ENCODE measurements at places on chromosomes 3 and 15. TPM values are rescaled to one million over a fixed set of nuclear protein-coding genes. Genes with fewer than 3 reads are reported as not detected.

ARRDC4 gene
- 19.0 TPM for polyA plus RNA-seq

ABHD14A gene
- polyA plus RNA-seq = 11.7 TPM

HES1 gene
- polyA plus RNA-seq = 0.17 TPM

USP50 gene
- polyA plus RNA-seq = not detected

RGMA gene
- 0.08 TPM for polyA plus RNA-seq

C2CD4A gene
- not detected for polyA plus RNA-seq

FETUB gene
- polyA plus RNA-seq = not detected

SLC9A9 gene
- 14.1 TPM for polyA plus RNA-seq

SPINT1 gene
- 17.1 TPM for polyA plus RNA-seq

FEZF2 gene
- not detected for polyA plus RNA-seq

PLSCR5 gene
- not detected for polyA plus RNA-seq

NME9 gene
- polyA plus RNA-seq = 0.04 TPM

DNA sequence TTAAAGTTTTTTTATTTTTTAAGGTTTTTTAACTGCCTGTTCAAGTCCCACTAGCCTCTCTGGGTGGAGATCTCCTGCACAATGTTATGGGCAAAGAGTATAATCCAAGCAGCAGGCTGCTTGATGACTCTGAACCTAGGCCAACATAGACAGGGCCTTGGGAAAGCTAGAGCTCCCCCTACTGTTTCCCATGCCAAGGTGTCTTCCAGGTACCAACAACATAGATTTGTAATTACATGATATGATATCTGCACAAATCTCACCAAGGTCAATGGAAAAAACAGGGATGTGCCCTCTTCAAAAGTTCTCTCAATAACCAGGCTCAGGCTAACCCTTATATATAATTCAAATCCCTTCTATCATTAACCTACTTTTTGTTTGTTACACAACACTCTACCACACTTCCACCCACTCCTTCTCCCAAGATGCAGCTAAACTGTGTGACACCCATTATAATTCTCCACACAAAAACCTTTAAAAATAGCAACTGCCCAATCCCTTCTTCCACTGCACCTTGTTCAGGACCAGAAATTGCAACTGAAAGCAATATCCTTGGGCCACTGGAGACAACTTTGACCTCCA, 43.8 kb downstream of the RBM15B start:
- H3K4me3 ChIP-seq = no peak overlapping the region
- no peak overlapping the region for H3K27ac ChIP-seq
- H3K4me1 ChIP-seq = no peaks in the 10 kb centered on the region
- peak; percentile 34 for DNase-seq
- H3K27me3 ChIP-seq = no peaks in the 10 kb centered on the region
- peaks cover 49% of the 10 kb centered on the region for H3K36me3 ChIP-seq

- H3K36me3 ChIP-seq = no peaks in the 10 kb centered on the region
- H3K27me3 ChIP-seq = no peaks in the 10 kb centered on the region
- DNase-seq = no peak
- H3K4me3 ChIP-seq = no peak overlapping the region
Measured at GRCh38 chr3:87979527-87979926, 79.3 kb downstream of the CGGBP1 start.

DNA sequence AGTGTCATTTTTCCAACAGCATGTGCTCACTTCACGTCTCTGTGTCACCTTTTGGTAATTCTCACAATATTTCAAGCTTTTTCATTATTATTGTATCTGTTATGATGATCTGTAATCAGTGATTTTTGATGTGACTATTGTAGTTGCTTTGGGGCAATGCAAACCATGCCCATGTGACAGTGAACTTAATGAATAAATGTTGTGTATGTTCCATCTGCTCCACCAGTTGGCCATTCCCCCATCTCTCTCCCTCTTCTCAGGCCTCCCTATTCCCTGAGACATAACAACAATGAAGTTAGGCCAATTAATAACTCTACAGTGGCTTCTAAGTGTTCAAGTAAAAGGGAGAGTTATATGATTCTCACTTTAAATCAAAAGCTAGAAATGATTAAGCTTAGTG, 32.5 kb upstream of the TBC1D23 start:
- no peak overlapping the region for H3K4me3 ChIP-seq
- no peak overlapping the region for H3K27ac ChIP-seq
- no peaks in the 10 kb centered on the region for H3K4me1 ChIP-seq
- DNase-seq = no peak
- H3K27me3 ChIP-seq = no peaks in the 10 kb centered on the region

- no peaks in the 10 kb centered on the region for H3K36me3 ChIP-seq
- no peak overlapping the region for H3K27ac ChIP-seq
- DNase-seq = no peak
- no peak overlapping the region for H3K4me3 ChIP-seq
- no peaks in the 10 kb centered on the region for H3K4me1 ChIP-seq
- H3K27me3 ChIP-seq = no peaks in the 10 kb centered on the region
Measured at GRCh38 chr3:98501863-98502576, 4.5 kb downstream of the OR5K2 start.

DNA sequence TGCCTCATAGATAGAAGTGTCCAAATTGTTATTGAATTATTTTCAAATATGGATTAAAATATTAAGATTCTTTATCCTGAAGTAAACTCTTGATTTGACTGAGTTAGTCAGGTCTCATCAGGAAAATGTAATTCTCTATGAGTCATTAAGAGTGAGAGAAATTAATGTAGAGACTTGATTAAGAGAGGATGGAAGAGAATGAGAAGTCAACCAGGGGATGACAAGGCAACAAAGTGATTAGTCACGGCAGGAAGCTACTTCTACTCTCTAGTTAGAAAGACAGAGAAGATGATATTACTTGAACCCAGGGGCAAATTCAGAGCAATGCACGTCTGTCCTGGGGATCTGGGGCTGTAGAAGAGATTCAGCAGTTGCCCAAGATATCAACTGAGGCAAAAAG, 202.5 kb downstream of the LSAMP start:
- no peak overlapping the region for H3K27ac ChIP-seq
- no peaks in the 10 kb centered on the region for H3K27me3 ChIP-seq

GRCh38 chr15:77858792-77859490, 218.6 kb downstream of the TBC1D2B start:
- no peaks in the 10 kb centered on the region for H3K27me3 ChIP-seq
- H3K4me3 ChIP-seq = no peak overlapping the region
- H3K27ac ChIP-seq = no peak overlapping the region
- no peak for DNase-seq
- H3K4me1 ChIP-seq = peaks cover 6% of the 10 kb centered on the region

- H3K4me3 ChIP-seq = no peak overlapping the region
- H3K27me3 ChIP-seq = no peaks in the 10 kb centered on the region
Measured at GRCh38 chr15:41983621-41984571, 11.5 kb upstream of the EHD4 start.

- H3K27ac ChIP-seq = no peak overlapping the region
- H3K4me1 ChIP-seq = no peaks in the 10 kb centered on the region
- no peak overlapping the region for H3K4me3 ChIP-seq
- DNase-seq = no peak
- H3K27me3 ChIP-seq = no peaks in the 10 kb centered on the region
Measured at GRCh38 chr15:72082176-72082575, 35.8 kb downstream of the MYO9A start.

DNA sequence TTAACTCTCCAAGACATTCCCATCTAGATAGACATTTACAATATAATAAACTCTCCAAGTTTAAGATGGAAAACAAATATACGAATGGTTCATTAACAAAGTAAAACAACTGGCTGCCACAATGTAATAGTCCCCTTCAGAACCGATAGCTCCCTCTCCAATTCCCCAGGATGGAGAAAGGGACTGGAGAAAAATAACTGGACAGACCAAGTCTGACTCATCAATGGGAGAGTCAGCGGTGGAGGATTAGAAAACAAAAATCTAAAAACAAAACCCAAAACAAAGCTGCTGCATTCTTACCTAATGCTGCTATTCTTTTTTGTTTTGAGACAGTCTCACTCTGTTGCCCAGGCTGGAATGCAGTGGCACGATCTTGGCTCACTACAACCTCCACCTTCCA, 468.1 kb downstream of the SHQ1 start:
- peaks cover 37% of the 10 kb centered on the region for H3K4me1 ChIP-seq
- H3K36me3 ChIP-seq = peaks cover 10% of the 10 kb centered on the region
- no peak for DNase-seq
- no peak overlapping the region for H3K27ac ChIP-seq
- H3K27me3 ChIP-seq = no peaks in the 10 kb centered on the region

DNA sequence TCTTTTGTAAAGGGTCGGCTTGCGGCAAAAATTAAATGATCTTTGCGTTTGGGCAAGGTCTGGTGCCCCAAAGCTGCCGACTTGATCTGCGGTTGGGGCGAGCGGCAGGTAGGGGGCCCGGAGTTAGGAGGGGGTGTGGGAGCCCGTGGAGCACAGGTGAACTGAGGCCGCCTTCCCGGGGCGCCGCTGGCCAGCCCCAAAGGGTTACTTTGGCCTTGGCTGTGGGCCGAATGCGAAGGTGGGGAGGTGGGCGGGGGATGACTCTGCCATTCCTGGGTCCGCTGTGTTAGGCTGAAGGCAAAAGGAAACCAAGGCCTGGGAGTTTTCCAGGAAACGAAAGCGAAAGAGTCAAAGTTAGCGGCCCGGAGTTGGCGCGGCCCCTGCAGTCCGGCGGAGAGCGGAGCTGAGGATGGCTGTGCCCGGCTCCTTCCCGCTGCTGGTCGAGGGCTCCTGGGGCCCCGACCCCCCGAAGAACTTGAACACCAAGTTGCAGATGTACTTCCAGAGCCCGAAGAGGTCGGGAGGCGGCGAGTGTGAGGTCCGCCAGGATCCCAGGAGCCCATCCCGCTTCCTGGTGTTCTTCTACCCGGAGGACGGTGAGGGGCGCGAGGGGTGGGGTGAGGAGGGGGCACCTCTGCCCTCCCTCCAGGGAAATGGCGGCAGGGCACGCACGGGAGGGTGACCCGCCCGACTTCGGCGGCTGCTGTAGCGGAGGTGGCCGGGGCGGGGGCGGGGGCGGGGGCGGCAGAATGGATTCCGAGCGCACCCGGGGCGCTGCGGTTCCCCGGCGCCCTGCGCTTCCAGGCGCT, at the start of gene PARP14:
TSS of gene PARP14 (plus strand) at position 365 of the 809 bp plus-strand sequence. CDS start at position 410, 45 bp downstream.
- no peaks in the 10 kb centered on the region for H3K27me3 ChIP-seq
- peaks cover 52% of the 10 kb centered on the region for H3K4me1 ChIP-seq
- peak; percentile 81 for DNase-seq
- no peaks in the 10 kb centered on the region for H3K36me3 ChIP-seq
- H3K4me3 ChIP-seq = peak within 1 kb of the TSS; percentile 78

DNA sequence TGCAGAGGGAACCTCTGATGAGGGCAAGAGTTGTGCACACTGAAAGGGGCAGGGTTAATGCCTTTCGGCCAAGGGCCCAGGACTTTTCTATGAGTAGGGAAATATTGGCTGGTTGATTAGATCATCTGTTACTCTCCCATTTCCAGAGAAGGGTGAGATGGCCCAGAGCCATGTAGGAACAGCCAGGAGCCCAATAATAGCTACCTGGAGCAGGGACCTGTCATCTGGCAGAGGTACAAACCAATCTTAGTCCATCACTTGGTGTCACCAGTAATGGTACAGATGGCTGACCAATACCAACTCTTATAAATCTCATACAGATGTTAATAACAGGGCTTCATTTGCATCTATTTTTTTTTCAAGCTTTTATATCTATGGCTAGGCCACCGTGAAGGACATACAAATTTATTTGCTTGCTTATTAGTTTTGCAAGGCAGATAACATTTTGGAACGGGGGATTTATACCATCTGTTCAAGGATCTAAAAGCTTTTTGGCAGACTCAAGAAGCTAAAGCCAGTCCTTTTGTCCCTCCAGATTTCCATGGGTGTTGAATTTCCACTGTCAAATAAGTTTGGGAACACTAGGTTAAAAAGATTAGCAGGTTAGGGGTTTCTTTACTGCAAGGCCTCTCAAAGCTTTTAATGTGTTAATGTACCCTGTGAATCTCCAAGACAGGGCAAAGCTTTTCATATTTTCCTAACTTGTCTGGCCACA, 79.3 kb downstream of the TNIK start:
- H3K27me3 ChIP-seq = no peaks in the 10 kb centered on the region
- no peak overlapping the region for H3K27ac ChIP-seq
- H3K36me3 ChIP-seq = no peaks in the 10 kb centered on the region
- H3K4me3 ChIP-seq = no peak overlapping the region
- DNase-seq = no peak

DNA sequence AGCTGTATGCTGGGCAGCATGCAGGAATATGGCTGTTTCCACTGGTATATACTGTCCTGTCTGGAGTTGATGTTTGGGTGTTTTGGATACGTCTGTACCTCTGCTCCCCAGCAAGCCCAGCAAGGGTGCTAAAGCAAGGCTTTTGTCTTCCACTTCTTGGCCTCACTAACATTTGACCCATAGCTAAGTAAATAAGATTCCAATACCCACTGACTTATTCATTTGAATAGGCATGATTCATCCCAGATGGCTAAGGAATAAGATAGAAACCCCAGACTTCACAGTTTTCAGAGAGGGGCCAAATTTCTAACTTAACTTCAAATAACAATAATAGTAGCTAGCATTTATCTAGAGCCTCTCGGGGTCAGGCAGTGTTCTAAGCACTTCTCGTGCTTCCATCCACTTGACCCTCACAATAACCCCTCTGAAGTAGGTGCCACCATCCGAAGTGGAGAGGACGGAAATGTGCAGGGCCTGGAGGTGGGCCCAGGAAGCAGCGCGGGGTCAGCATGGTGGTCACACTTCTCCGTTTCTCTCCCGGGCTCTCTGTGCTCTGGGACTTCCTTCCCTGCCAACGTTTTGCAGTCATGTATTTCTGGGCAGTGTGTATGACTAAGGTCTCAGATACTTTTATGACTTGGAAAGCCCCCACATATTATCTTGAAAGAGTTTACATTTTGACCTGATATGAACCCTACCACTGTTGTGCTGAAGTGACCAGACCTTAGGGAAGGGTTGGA, 39.3 kb downstream of the LRRK1 start:
- peaks cover 5% of the 10 kb centered on the region for H3K36me3 ChIP-seq
- peaks cover 19% of the 10 kb centered on the region for H3K4me1 ChIP-seq
- no peak overlapping the region for H3K4me3 ChIP-seq
- peak; percentile 74 for DNase-seq
- H3K27ac ChIP-seq = no peak overlapping the region

- DNase-seq = no peak
- H3K27ac ChIP-seq = no peak overlapping the region
- H3K4me1 ChIP-seq = no peaks in the 10 kb centered on the region
- no peak overlapping the region for H3K4me3 ChIP-seq
- H3K36me3 ChIP-seq = no peaks in the 10 kb centered on the region
- no peaks in the 10 kb centered on the region for H3K27me3 ChIP-seq
Measured at GRCh38 chr3:109116031-109116430, 1.9 kb downstream of the MORC1 start.

DNA sequence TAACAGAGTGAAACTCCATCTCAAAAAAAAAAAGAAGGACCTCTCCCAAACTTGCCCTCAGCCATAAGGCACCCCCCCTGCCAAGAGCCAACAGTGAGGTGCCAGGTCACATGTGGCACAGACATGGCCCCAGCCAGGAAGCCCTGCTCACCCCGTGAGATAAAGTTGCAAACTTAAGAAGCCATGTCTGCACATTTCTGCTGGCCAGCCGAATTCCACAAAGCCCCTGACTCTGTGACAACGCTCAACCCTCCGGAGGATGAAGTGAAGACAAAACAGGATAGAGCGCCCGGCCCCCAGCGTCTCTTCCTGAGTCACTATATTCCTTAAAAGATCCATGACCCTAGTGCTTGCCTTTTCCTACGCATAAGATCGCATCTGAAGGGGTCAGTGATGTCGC, 188.1 kb downstream of the XXYLT1 start:
- no peak overlapping the region for H3K27ac ChIP-seq
- no peaks in the 10 kb centered on the region for H3K36me3 ChIP-seq
- no peaks in the 10 kb centered on the region for H3K27me3 ChIP-seq
- H3K4me1 ChIP-seq = peaks cover 6% of the 10 kb centered on the region
- no peak overlapping the region for H3K4me3 ChIP-seq

Data from CD14-positive monocyte (primary cell).